SK-N-DZ (cell line): ENCODE measurements at places on chromosomes 5 and 9.

DNA sequence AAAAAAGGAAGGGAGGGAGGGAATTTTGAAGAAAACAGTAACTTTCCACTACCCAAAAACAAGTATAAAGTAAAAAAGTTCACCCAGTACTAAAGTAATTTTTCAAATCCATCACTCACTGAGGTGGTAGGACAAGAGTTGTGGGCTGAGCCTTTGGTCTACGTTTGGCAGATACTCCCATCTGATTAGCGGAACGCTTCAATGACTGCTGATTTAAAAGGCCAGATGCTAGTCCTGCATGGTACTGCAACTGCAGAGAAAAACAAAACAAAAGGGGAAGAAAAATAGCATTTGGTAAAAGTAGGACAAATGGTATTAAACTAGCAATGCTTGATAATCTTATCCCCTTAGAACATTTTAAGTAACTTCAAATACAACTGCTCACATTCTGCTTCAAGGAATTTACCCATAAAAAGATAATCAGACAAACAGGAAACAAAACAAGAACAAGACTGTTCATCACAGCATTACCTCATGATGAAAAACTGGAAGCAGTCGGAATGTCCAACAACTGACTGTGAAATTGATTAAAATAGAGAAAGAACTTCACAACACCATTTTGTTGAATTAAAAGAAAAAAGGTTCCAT is 65.4 kb downstream of the MED27 start:
- peak; percentile 23 for DNase-seq

DNA sequence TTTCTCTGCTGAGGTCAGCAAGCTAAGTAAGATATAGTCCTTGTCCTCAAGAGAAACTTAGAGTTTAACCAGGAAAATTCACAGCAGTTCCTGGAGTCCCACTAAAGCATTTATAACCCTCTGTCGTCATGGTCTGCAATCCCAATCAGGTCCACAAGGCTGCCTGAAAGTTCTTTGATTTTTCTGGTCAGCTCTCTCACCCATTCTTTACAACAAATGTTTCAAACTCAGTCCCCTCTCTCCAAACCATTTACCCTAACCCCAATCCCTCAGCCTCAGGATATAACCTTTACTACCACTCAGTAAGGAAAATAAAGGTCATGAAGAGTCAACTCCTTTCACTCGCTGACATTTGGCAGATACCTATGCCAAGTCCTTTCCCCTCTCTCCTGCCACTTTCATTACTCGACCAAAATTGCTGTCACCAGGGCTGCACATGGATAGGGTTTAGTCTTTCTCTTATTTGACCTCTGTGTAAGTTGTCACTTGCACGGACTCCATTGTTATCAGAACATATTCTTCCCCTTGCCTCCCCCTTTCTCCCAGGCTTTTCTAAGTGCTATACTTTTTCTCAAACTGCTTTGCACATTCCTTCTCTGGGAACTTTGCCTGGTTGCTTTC is 936.6 kb downstream of the NR2F1-AS1 start:
- no peak for DNase-seq

- no peak for DNase-seq
Measured at GRCh38 chr5:138543730-138544104, 681 bp upstream of the ETF1 start.

DNA sequence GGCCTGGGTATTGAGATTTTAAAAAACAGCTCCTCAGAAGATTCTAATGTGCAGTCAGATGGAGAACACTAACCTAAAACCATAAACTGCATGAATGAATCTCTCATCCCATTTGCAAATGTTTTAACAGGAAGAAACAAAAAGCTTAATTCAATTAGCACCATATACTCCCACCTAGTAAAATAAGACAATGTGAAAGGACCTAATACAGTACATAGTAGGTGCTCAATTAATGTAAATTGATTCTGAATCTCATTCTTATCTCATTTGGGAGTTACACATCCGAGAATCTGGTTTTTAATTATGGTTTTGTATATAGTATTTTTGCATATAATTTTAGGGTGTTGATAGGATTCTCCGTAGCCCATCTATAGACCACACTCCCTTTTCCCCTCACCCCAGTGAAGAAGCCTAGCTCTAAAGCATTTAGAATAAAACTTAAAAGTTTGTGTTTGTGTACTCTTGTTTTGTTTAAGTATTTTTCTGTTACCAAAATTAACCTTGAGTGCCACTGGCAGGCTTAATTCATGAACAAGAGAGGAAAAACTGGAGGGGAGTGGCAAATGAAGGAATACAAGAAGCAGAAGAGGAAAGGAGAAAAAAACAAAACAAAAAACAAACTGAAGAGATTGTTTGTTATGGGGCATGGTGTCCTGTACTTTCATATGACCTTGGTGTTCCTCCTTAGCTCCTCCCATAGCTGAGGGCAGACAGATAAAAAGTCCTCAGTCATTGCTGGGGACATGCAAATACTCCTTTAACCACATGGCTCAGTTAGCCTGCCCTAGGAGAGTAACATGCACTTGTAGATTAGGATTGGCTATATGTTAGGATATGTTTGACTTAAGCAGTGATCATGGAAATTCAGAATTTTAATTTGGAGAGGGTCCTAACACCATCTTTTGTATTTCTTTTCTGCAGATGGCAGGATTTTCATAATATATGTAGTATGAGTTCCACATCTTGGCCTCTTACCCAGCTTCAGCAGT is 1.2 kb downstream of the RNF14 start:
- no peak for DNase-seq

GRCh38 chr9:136373300-136374182 is at the start of gene CARD9:
CARD9 (minus strand) TSS chr9:136373669; CDS start chr9:136372078, 1,591 bp downstream.
- DNase-seq: peak; percentile 86

DNA sequence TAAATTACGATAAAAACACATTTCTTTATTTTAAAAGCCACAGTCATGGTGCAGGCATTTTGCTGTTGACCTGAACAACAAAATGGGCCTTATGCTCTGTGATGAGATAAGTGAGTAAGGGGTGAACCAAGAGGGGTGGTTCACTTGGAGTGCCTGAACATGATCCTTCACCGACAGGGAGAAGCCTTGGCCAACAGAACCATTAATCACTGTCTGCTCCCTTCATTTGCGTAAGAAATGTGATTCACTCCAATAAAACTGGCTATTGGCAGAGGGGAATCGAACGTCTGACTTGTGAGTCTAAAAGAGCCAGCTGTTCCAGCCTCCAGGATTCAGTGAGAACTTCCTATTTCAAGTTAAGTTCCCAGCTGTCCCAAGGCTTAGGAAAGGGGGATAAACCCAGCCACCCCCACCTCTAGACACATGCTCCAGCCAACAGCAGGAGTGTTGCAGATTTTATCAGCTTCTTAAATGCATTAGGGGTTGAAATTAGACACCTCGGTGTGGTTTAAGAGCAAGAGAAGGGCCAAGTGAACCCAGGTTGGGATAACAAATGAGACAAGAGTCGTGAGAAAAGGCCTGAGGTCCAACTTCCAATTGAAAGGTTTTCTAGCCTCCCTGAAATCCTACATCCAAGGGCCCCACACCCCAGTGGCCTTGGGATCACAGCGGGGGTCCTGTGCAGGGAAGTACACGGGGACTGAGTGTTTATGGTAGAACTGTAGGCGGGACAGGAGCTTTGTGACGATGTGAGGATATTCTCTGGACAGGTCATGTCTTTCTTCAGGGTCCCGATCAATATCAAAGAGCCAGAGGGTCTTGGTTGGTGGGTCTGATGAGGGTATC is 131.4 kb upstream of the LHFPL2 start:
- peak; percentile 86 for DNase-seq
